ENCODE measurements at places on chromosomes 16 and 17.

DNA sequence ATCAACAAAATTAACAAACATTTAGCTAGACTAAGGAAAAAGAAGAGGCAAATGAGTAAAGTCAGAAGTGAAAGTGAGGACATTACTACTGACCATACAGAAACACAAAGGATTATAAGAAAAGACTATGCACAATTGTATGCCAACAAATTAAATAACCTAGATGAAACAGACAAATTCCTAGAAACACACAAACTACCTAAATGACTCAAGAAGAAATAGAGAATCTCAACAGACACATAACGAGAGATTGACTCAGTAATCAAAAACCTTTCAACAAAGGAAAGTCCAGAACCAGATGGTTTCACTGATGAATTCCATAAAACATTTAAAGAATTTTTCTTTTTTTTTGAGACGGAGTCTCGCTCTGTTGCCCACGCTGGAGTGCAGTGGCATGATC, 35.7 kb upstream of the MYLK3 start:
- DNase-seq, result no peak

GRCh38 chr16:55292491-55292890, 31.5 kb upstream of the IRX6 start:
- no peak for DNase-seq

DNA sequence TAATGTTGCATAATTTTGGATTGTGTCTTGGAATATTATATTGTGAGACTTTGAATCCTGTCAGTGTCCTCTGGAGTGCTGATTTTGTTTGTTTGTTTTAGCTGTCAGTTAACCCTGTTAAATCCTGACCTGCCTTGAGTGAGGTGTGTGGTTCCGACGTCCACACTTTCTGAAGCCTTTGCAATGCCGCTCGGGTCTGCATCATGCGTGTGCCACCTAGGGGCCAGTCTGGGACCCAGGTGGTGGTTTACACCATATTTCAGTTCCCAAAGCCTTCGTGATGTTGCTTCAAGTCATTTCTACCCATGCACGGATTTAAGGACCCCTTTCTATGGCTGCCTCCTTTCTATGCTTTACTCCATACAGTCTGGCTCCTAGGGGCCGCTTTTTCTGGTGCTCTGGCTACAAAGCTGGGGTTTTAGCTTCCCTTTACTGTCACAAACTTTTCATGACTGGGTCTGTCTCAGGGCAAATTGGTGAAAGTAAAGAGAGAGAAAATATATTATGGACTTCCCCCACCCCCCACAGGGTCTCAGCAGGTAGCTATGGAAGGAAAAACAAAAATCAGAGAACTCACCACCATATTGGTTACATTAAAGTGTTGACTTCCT, 11.4 kb upstream of the OR4D1 start:
- DNase-seq, result no peak

DNA sequence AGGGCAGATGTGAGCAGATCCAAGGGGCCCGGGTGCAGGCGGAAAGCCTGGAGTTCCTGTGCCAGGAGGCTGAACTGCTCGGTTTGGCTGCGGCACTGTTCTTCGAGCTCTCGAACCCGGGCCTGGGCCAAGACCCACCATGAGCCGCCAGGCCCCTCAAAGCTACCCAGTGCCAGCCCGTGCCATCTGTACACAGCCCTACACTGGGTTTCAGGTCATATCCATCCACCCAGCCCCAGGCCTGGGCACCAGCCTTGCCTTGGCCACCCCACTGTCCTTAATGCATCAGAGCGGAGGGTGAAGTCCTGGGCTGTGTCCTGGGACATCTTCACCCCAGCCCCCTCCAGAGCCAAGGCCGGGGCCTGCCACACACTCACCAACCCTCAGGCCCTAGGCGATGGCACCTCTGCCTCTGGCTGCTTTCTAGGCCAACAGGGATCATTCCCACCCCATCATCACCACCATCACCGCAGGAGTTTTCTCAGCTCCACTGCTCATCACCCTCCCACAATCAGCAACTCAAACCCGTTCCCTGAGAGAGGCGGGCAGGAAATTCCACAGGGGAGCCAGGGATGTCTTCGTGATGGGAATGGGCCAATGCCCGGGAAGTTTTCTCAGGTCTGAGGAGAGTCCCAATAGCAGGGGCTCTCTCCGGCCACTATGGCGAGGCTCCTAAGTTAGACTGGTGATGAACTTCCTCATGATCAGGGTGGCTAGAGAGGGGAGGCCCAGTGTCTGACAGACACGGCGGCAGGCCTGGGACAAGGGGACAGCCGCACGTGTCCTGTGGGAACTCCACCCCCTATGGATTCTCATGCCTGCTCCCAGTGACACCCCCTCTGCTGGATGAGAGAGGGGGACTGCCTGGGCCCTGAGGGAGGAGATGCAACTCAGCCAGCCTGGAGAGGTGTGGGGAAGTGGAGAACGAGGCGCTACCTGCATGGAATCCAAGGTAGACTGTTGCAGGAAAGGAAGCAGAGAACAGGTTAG, 9.1 kb downstream of the TSPOAP1 start:
- peak; percentile 3 for DNase-seq

- DNase-seq, result no peak
These were observed 159.1 kb upstream of the SALL1 start for GRCh38 chr16:51310159-51310558.

DNA sequence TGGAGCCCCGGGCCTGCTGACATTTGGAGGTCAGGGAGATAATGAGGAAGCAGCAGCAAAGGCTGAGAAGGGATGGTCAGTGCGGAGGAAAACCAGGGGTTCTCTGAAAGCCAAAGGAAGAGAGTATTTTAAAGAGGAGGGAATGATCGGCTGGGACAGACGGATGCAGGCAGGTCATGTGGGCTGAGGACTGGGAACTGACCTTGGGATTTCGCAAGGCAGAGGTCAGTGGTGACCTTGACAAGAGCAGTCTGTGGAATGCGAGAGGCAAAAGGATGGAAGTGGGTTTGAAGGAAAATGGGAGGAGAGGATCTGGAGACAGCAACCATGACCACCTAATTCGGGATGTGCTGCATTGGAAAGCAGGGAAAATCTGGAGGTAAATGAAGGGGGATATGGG, 10.2 kb downstream of the EFTUD2 start:
- DNase-seq, result no peak

- no peak for DNase-seq
These were observed 23.6 kb upstream of the MRPS23 start for GRCh38 chr17:57873261-57874057.

DNA sequence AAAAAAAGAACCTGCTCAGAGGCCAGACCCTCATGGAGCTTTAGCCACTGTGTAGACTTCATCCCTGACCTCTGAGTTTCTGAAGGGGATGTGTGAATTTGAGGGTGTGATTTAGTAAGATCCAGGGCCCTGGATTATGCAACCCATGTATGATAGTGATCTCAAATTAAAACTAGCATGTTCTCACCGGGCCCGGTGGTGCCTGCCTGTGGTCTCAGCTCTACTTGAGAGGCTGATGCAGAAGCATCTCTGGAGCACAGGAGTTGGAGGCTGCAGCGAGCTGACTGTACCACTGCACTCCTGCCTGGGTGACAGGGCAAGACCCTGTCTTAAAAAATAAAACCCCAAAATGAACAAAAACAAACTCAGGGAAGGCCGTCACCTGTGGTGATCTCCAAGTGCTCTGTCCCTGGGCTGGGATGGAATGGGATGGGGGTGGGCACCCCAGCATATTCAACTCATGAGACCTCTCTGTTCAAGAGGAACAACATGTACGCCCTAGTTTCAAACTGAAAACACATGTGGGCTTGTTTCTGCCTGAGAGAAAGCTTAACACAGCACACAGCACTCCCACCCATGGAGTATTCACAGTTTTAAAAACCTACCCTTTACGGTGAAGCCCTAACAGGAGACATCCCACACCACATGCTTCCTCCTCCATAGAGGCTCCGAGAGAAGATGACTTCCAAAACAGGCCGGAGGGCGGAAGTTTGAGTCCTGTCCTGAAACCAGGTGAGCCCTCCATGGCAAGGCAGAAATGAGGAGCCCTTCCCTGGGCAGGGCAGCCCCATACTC, 30.1 kb downstream of the GNPTG start:
- DNase-seq, result no peak

GRCh38 chr16:67552476-67552875, 9.8 kb upstream of the CTCF start:
- DNase-seq, result no peak

GRCh38 chr17:77445760-77446532, 305.2 kb downstream of the SEC14L1 start:
- DNase-seq, result peak; percentile 74

DNA sequence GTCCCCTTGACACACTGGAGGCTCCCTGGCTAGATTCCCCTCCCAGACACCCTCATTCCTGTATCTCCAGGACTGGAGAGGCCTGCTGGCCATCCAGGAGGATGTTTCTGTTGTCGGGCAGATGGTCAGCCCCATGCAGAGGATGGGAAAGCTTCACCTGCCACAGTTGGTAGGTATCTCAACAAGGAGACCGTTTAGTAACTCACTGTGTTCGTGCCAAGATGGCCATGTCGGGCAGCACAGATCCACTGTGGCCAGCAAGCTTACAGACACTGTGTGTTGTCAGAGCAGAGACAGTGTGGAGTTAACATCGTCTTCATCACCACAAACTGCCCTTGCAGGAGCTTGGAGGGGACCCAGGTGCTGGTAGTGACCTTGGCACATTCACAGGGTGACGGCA, 390.9 kb downstream of the SEC14L1 start:
- no peak for DNase-seq

DNA sequence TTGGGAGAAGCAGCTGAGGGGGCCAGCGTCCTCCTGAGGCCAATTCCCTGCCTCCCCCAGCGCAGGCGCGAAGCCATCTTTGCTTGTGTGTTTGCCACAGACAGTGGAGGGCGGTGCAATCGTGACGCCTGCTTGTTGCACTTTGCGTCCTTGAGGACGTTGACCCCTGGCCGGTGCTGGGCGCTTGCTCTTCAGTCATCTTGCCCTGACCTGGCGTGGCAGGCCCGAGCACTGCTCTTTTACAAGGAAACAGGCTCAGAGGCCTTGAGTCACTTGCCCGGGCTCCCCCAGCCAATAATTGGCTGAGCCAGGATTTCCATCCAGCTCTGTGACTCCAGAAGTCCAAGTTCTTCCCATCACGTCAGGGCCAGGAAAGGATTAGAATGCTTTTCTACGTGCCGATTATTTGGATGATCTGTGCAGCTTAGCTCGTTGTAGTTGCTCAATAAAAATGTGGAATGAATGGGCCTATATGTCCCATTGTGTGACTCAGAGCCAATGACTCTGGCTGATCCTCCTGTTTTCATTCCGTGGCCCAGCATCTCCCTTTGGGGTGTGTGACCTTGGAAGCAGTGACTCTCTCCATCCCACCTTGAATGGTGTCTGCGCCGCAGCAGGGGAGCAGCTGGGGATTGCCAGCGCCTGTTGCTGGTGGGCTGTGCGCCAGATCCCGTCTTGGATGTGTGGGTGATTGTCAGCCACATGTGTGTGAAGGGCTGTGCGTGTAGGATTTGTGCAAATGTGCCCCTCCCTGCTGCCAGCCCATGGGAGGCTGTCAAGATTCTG, 214.1 kb downstream of the SEC14L1 start:
- DNase-seq, result no peak

- DNase-seq, result no peak
These were observed 352.5 kb downstream of the KCNJ2 start for GRCh38 chr17:70521821-70522256.

- no peak for DNase-seq
These were observed 2.6 kb downstream of the BAIAP3 start for GRCh38 chr16:1335996-1336395.

DNA sequence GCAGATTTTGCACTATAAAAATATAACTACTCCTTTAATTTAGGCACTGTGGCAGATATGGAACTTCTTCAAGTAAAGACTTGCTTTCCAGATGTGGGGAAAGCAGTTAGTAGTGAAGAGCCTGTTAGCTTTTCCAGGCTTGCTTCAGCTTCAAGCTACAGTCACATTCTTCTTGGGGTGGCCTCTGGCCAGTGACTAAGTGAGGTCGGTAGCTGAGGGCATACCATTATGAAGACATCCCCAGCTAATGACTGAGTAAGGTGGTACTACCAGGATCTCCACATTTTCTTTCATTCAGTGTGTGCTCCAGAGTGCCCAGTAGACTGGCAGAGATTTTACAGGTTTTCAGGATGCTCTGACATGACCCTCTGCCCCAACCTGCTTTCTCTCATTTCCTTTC, 167.1 kb upstream of the KIF2B start:
- DNase-seq, result no peak

- peak; percentile 54 for DNase-seq
These were observed 55.9 kb downstream of the MYO18A start for GRCh38 chr17:29124135-29124924.

DNA sequence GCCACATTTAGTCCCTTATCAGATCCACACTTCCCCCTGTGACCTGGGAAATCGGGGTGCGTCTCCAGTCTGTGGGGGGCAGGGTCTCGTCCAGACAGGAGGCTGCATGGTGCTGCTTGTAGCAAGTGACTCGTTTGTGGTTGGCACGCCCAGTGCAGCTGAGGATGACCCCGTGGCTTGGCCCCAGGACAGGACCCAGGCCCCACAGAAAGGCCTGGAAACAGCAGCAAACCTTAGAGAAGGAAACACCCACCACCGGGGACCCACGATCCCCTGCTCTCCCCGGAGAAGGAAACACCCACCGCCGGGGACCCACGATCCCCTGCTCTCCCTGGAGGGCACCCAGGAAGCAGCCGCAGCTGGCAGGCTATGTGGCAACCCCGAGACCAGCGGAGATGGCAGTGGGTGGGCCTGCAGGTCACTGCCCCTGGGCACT, 8.2 kb upstream of the C16orf95 start:
- no peak for DNase-seq

- DNase-seq, result no peak
These were observed 188.0 kb downstream of the HAPSTR1 start for GRCh38 chr16:9279291-9280068.

- DNase-seq, result no peak
These were observed 338.2 kb downstream of the SNX29 start for GRCh38 chr16:12314653-12315185.

- DNase-seq, result no peak
These were observed 469.3 kb downstream of the CDH13 start for GRCh38 chr16:83095941-83096692.

- no peak for DNase-seq
These were observed 933 bp upstream of the SNN start for GRCh38 chr16:11667221-11667823.

- peak; percentile 45 for DNase-seq
These were observed 881 bp downstream of the MLLT6 start for GRCh38 chr17:38705803-38706504.

DNA sequence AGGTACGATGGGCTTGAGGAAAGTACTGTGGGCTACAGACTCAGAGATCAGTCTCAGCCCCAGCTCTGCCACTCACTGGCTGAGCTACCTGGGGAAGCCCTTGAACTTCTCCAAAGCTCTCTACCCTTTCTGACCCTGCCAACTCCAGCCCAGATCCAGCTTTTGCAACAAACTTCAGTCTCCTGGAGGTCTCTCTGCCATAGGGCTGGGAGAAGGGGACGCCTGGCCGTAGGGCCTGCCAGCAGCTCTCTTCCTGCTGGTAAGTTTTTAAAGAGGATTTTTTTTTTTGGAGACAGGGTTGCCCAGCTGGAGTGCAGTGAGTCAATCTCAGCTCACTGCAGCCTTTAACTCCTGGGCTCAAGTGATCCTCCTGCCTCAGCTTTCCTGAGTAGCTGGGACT, 11.5 kb downstream of the INPP5K start:
- no peak for DNase-seq

GRCh38 chr16:22614271-22614947, 103.7 kb downstream of the NPIPB5 start:
- no peak for DNase-seq

- no peak for DNase-seq
These were observed 28.0 kb downstream of the MYH13 start for GRCh38 chr17:10344816-10345215.

GRCh38 chr16:85033171-85033570, 5.6 kb downstream of the KIAA0513 start:
- DNase-seq, result no peak
